HS-5 (cell line): ENCODE measurements at places on chromosomes 3 and 15.

DNA sequence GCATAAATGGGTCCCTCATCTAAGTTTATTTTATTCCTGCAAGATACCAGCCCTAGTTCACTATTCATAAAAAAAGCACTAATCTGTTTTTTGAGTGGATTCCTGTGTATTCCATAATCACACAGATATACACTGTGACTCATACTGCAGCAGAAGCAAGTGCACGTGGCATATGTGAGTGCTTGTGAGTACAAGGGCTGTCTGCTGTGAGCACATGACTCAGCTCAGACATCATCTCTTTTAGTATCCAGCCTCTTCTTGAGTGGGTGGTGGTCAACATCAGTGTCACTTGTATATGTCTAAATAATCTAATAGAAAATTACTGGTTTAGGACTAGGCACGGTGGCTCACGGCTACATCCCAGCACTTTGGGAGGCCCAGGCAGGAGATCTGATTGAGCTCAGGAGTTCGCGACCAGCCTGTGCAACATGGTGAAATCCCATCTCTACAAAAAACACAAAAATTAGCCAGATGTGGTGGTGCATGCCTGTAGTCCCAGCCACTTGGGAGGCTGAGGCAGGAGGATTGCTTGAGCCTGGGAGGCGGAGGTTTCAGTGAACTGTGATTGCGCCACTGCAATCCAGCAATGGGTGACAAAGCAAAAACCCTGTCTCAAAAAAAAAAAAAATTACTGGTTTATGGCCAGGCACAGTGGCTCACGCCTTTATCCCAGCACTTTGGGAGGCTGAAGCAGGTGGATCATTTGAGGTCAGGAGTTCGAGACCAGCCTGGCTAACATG lies 49.8 kb downstream of the NIPA2 start:
- DNase-seq: peak; percentile 80

GRCh38 chr3:68057637-68058320 lies 403.4 kb upstream of the SUCLG2 start:
- no peak for DNase-seq

DNA sequence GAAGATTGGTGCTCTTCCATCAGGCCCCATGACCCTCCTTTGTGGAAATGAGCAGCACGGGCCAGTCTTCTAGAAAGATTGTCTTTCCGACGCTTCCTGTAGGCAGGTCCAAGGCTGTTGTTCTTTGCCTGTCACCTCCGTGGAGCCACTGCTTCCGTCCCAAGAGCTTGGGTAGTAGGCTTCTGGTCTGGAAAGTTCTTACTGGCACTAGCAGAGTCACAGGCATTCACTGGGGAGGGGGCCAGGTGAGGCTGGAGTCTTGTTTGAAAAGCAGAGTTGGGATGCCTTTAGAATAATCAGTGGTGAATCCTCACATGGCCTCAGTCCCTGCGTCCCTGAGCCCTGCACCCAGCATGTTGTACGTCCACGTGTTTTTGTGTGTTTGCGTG lies 76.2 kb upstream of the ADPGK start:
- DNase-seq: no peak

DNA sequence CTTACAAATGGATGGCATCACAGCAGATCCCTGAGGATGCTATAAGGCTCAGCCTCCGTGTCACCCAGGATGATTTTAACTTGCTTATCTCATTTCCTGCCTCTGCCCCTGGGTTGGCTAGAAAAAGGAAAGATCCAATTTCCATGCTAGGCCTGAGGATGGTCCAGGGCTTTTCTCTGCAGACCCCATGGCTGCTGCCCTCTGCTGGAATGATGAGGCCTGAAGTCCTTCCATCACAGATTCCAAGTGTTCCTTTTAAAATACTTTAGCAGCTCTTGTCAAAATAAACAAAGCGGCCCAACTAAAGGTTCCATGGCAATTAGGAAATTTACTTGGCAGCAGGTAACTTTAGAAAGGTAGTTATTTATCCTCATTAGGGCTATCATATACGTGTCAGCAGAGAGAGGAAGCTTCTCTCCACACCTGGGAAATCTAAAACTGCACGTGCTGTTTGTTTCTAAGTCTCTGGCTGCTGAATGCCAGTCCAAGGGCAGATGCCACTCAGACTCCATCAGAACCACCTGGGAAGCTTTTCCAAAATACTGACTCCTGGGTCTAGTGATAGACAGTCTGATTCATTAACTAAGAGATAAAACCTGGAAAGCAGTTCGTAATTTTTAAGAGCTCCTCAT lies 401.9 kb upstream of the IL12A start:
- peak; percentile 23 for DNase-seq

DNA sequence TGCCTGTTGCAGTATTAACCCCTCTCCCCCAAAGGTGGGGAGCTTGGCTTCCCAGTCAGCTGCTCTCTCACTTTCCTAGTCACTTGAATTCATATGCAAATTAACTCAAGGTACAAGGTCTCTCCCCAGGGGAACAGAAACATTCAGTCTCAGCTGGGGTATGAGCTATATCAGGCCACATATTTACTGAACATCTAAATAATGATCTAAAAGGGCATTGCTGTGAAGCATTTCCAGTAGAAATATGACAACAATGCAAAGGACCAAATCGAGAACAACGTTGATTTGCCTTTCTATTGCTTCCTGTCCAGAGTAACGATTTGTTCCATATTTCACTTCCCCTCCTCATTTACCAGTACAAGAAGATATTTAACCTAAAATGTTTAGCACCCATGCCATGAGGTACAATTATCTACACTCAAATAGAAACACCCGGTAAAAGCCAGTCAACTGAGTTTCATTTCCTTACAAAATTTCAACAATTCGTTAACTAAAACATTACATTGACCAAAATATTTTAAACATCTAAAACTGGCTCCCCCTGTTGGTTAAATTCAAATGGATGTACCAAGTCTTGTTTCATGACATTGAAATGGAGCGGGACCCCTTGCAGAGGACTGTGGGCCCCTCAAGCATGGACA lies 36.5 kb upstream of the KLHL6 start:
- no peak for DNase-seq

GRCh38 chr15:77554306-77555080 lies 78.2 kb downstream of the LINGO1 start:
- no peak for DNase-seq

- no peak for DNase-seq
Observed at GRCh38 chr15:35986191-35986721, 440.3 kb upstream of the DPH6 start.

DNA sequence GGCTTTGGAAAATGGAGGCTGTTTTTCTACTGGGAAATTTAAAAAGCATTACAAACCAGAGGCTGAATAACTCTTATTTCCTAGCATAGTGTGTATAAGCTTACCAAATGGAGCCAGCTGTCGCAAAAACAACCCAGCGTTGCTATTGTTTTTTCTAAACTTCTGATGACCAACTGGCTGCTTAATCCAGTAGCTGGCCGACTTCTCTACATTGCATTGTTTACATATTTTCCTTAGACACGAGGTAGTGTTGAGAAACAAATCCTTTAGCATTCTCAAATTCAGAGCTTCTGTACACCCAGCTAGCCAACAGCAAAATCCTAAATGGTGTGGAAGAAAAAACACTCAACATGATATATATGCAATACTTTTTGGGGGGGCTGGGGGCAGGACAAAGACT lies 161.0 kb upstream of the ADAMTS9 start:
- DNase-seq: no peak

- DNase-seq: no peak
Observed at GRCh38 chr3:58119186-58119585, 91.6 kb downstream of the DNASE1L3 start.

DNA sequence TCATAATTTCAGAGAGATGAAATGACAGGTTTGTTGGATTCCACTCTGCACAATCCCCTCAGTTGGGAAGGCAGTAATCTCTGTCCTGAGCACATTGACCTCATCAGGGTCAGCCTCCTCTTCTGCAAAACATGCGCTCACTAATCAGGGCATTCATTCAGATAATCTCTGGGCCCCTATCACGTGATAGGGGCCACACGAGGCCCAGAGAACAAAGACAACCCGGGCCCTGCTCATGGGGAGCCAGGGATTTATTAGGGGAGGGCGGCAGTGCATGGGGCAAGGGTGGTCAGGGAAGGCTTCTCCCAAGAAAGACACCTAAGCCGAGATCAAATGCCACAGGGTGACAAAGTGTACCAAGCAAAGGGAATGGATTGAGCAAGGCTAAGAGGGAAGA lies 1.1 kb downstream of the TCTA start:
- no peak for DNase-seq
